ENCODE measurements at places on chromosomes 2 and 18.

- DNase-seq, result no peak
Measured at GRCh38 chr2:106147159-106147558, 46.9 kb downstream of the UXS1 start.

- DNase-seq, result peak; percentile 28
Measured at GRCh38 chr2:200455958-200456421, 53.9 kb downstream of the KCTD18 start.

DNA sequence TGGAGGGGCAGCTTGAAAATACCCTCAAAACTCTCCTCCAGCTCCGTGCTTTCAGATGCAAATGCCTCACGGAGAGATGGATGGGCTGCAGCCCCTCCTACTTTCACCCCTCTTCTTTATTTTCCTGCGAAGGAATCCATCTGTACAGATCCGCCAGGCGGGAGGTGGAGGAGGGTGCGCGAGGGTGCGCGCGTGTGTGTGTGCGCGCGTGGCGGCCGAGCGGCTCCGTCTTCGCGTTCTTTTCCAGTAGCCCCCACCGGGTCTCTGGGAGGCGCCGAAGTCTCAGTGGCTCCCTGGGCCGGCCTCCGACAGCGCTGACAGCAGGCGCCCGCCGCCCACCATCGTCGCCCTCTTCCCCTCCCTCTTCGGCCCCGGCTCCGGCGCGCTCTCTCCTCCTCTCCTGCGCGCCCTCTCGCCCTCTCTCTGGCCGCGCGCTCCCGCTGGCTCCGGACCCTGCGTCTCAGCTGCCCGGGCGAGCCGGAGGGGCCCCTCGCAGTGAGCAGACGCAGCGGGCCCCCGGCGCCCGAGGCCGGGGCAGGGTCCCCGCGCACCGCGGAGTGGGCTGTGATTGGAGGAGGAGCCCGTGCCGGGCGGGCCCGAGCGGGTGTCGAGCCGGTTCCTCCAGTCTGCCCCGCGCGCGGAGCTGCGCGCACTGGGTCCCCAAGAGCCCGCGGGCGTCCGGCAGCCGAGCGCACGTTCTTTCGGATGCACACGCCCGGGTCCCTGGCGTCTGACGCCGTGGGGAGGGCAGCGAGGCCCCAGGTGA, at the start of gene CDH7:
Gene CDH7 (plus strand): TSS at position 624 of the 766 bp plus-strand sequence. CDS start 11,831 bp downstream, outside the sequence.
- DNase-seq, result peak; percentile 82

DNA sequence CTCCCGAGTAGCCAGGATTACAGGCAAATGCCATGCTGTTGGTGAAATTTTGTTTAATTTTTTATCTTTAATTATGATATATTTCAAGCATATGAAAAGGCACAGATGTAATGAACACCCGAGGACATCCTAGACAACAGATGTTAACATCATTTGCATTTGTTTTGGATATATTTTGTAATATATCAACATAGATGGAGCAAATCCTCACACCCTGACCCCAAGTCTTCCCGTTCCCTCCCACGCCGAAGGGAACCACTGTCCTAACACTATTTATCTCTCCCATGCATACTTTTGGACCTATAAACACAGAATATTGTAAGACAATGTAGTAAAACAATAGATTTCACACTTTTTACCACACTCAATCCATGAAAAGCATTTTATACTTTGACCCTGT, 99.5 kb downstream of the GFPT1 start:
- DNase-seq, result no peak

GRCh38 chr2:143440411-143441012, 311.3 kb downstream of the ARHGAP15 start:
- DNase-seq, result peak; percentile 23

DNA sequence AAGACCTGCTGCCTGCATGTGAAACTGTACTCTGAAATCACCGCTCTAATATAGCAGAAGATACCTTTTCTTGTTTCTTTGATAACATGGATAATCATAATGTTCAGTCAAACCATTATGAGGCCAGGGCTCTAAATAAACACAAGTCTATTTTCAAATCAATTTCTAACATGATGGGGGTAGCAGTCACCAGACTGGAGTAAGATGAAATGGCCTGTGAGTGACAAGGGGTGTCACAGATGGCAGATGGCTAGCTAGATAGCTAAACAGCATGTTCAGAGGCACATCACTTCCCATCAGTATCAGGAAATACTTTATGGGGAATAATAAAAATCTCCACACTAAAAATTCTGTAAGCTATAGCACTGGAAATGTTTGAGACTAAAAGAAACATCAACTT, 14.0 kb downstream of the MBD2 start:
- no peak for DNase-seq

DNA sequence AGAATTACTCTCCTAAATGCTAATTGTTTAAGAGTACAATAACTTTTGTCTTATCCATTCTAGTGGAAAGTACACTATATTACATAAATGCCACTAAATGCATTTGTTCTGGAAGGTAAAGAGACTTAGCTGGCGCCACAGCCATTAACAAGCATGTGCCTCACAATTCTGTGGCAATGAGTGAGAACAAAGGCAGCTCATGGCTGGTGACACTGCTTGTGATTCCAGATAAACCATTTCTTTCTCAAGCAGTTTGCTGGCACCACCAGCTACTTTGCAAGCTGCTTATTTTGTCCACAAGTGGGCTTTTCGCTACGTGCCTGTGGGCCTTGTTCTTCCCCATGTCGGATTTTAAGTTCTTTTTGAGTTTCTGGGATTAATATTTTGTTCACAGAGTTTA, 147.6 kb upstream of the SMAD7 start:
- no peak for DNase-seq

GRCh38 chr18:35376393-35376741, 770 bp downstream of the ZNF396 start:
- no peak for DNase-seq

GRCh38 chr18:74949611-74950010, 259.3 kb downstream of the PTGR3 start:
- no peak for DNase-seq

DNA sequence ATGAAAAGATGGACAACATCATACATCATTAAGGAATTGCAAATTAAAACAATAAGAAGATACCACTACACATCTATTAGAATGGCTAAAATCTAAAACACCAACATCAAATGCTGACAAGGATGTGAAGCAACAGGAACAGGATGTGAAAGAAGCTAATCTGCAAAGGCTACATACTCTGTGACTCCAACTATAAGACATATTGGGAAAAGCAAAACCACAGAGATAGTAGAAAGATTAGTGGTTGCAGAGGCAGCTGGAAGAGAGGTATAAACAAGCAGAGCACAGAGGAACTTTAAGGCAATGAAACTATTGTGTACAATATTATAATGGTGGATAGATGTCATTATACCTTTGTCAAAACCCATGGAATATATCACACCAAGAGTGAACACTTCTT, 393.7 kb upstream of the RAB6C start:
- no peak for DNase-seq

DNA sequence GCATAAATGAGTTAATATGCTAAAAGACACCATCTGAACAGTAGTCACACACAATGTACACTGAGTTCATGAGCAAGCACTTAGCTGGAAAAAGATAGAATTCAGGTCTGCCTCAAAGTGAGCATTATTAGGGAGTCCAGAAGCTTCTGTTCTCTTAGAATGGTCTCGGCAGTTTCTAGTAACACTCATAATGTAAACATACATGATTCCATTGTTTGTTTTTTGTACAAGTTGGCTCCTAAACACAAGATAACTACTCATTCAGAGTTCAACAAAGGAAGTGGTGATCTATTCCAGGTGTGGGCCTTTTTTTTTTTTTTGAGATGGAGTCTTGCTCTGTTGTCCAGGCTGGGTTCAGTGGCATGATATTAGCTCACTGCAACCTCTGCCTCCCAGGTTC, 66.2 kb downstream of the ESCO1 start:
- no peak for DNase-seq

GRCh38 chr2:206432193-206433082, 10.9 kb upstream of the ADAM23 start:
- peak; percentile 53 for DNase-seq

GRCh38 chr2:177322801-177323261, 58.3 kb upstream of the NFE2L2 start:
- peak; percentile 41 for DNase-seq

DNA sequence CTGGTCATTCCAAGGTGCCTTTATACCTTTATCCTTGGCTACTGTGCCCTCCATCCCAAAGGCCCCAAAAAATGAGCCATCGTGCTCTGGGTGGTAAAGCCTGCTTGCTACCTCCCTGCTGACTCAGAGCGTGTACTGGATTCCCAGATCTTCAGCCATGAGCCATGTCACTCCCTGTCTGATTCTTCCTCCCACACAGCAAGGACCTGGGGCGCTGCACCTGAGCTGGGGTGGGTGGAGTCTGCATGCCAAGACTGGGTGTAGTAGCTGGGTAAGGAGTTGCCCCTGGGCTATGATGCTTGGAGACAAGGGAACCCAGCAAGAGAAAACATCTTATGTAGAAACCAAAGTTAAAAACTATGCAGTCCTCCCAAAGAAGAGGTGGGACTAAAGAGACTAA, 37.2 kb upstream of the APCDD1 start:
- DNase-seq, result peak; percentile 42

- no peak for DNase-seq
Measured at GRCh38 chr2:99714349-99714748, 224.5 kb upstream of the REV1 start.

- DNase-seq, result no peak
Measured at GRCh38 chr18:22112215-22112614, 57.2 kb upstream of the GATA6 start.

GRCh38 chr2:2597712-2598111, 266.6 kb upstream of the MYT1L start:
- no peak for DNase-seq

GRCh38 chr2:54092940-54093339, 22.5 kb upstream of the ACYP2 start:
- no peak for DNase-seq

DNA sequence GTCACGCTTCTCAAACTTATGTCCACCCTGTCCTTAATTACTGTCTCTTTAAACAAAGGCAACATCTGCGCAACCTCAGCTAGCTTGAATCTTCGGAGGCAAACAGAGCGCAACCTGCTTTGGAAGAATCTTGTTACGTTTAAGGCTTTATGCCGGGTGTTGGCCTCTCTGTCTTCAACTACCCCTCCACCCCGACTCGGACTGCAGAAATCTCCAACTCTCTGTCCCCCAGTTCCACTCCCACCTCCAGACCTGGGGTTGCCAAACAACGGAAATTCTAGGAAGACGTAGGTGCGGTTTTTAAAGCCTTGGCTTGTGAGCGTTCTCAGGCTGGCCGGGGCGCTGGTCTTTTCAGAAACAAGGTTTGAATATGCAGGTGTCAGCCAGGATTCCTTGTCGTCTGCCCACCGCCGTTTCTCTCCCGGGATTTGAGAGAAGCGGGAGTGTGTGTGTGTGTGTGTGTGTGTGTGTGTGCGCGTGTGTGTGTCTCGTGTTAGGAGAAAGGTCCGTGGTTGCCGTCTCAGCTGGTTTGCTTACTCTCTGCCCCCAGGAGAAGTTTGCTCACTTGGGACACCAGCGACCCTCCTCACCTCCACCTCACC, 1.1 kb upstream of the ONECUT2 start:
- DNase-seq, result no peak

GRCh38 chr2:186726938-186727337, 33.1 kb downstream of the FAM171B start:
- no peak for DNase-seq

- DNase-seq, result no peak
Measured at GRCh38 chr2:212726403-212726802, 187.8 kb upstream of the ERBB4 start.

DNA sequence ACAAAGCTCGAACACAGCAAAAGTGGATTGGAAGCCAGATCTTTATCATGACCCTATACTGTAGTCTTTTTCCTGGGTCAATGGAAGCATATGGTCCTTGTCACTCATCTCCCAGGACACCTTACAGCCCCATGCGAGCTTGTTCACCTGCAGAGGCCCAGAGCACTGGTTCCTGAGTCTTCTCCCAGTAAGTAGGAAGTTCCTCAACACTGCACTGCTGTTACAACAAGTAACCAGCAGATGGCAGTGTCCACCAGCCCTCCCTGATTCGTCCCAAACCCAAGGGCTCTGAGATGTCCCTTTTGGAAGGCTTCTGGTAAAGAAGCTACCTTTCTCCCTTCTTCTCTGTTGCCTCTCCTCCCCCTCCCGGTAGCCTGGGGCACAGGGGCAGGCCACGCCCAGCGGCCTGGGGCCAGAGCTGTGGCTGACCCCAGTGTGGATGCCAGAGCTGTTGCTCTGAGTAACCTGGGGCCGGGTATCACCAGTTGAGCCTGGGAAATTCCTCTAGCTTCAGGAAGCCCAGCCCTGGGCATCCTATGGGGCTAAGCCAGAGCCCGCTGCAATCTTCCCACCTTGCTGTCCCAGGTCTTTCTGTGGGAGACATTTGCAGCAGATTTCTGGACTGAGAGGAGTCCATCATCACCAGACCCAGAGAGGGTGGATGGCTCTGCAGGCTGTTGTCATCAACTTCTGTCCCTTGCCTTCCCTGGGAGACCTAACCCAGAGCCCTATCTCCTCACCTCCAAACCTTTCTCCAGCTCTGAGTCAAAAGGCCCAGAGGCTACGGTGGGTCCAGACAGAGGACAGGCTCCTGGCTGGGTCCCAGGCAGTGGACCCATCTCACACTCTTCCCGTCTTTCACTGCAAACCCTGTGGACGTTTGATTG, 5.3 kb upstream of the GDF7 start:
- DNase-seq, result peak; percentile 78

DNA sequence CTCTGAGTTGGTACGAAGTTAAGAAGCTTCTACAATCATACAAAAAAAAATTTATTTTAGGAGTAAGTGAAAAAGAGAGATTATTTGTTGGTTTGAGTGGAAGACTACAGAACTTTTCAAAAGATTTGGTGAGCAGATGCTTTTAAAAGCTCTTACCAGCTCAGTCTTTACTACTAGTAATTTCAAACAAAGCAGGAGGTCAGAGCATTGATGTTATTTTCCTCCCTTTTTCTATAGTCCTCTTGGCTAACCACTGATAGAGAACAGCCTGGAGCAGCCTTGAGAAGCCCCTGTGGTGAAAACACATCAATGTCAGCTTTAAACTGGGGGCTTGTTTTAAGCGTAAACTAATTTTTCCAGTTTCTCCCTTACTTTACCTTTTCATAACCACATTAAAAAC, 559.3 kb upstream of the CDH2 start:
- no peak for DNase-seq

GRCh38 chr2:46982351-46983064, 66.9 kb upstream of the MCFD2 start:
- DNase-seq, result no peak

- DNase-seq, result no peak
Measured at GRCh38 chr2:30105556-30105955, 41.3 kb upstream of the YPEL5 start.

DNA sequence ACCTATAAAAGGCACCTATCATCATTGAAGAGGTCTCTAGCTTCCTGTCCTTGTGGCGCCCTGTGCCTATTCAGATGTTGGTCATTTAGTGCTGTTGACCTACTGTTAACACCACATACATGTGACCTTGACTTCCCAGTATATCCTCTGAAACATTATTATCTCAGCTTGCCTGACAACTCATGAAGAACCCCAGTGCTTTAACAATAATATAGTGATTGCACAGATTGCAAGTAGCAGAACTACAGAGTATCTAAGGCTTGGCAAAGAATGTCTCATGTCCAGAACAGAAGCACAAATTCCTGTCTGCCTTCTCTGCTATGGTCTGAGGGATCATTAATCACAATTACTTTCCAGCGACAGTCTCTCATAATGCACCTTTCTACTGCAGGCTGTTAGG, 165.3 kb downstream of the LCLAT1 start:
- peak; percentile 47 for DNase-seq

GRCh38 chr2:11701751-11702301, 31.8 kb upstream of the NTSR2 start:
- DNase-seq, result peak; percentile 96

- no peak for DNase-seq
Measured at GRCh38 chr2:96065381-96065930, 30.7 kb upstream of the GPAT2 start.

- peak; percentile 59 for DNase-seq
Measured at GRCh38 chr2:143949121-143949848, 570.6 kb downstream of the ZEB2 start.

- DNase-seq, result no peak
Measured at GRCh38 chr18:26648509-26649192, 100.3 kb upstream of the KCTD1 start.

All from umbilical cord (tissue), 2 donors.